ENCODE measurements at places on chromosomes 12 and 14. TPM values are rescaled to one million over a fixed set of nuclear protein-coding genes. Genes with fewer than 3 reads are reported as not detected.

DNA sequence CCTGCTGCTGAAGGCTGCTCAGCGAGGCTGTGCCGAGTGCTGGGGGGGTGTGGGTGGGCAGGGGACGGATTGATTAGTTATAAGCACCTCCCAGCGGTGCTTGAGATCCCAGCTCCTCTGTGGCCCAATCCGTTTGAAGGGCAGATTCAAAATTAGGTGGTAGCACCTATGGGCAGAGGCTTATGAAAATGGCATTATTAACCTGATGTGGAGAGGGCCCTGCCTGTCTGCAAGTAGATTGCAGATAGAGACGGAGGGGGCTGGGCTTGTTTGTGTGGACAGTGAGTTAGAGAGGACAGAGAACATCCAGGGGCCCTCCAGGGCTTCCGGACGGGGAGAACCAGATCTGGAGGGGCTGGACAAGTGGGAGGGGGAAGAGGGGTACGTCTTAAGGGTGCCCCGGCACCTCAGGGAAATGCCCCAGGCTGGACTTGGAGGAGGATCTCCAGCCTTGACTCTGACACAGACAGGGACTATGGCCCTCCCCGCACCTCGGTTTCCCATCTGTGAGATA lies at the start of gene RTL1:
Gene RTL1, minus strand, starts transcription at position 51 of the 514 bp plus-strand sequence. CDS start 18,934 bp downstream, outside the sequence.
- no peak for DNase-seq

TMTC2 gene
- 0.17 TPM for polyA plus RNA-seq

AGAP2 gene
- polyA plus RNA-seq = 2.1 TPM

DNA sequence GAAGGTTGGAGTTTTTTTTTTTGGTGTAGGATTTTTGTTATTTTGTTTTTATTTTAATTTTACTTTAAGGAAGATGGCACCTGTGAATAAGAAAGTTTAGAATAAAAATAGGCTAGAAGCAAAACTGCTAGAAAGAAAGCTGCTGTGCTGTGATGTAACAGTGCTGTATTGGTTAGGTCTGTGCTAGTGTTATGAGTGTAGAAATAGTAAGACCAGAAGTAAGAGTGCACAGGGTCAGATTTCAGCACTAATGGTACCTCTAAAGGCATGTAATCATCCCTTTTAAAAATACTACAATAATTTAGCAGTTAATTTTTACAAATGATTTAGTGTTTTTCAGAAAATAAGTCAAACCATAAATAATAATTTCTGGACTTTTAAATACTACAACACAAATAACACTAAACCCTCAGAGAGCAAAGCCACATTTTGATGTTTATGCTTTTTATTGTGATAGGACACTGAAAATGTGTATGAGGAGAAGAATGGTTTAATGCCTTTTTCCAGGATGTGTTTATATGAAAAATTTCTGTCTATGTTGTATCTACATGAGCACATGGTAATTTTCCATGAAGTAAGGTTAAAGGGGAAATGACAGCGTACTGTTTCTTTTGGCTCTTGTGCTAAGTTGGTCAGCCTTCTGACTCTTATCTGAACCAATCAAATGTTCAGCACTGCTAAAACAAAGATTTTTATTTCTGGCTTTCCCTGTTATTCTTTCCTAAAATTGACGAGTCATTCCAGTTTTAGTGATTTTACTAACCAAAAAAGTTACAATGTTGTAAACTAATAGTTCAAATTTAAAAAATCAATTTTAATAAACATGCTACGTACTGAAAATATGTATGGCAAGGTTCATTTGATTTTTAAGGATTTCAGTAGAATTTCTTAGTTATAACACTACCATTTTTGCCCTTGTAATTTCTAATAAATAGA lies 96.1 kb downstream of the PPHLN1 start:
- DNase-seq = no peak

DNA sequence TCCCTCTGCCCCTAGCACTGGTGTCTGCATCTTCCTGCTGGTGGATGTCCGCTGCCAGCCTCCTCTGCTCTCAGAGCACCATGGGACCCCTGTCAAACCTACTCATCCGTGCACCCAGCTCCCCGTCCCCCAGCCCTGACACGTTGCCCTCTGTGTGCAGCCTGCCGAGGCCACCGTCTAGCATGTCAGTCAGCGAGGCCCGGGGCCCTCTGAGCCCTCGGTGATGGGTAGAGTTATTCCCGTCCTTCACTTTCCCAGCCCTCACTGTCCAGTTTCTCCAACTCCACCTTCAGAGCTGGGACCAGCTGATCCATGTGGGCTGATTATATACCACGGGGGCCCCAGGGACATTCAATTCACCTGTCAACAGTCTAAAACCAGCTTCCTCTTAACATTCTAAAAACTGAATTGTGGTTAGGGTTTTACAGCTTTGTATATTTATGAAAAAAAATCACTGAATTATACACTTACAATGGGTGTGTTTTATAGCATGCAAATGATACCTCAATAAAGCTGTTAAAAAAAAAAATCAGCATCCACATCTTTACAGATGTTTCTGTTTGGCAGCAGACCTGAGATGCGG lies 61.3 kb downstream of the CCDC88C start:
- peak; percentile 53 for DNase-seq

SLC7A7 gene
- polyA plus RNA-seq = 35.5 TPM

GRCh38 chr12:32947206-32948067 lies 50.9 kb upstream of the PKP2 start:
- DNase-seq = no peak

DNA sequence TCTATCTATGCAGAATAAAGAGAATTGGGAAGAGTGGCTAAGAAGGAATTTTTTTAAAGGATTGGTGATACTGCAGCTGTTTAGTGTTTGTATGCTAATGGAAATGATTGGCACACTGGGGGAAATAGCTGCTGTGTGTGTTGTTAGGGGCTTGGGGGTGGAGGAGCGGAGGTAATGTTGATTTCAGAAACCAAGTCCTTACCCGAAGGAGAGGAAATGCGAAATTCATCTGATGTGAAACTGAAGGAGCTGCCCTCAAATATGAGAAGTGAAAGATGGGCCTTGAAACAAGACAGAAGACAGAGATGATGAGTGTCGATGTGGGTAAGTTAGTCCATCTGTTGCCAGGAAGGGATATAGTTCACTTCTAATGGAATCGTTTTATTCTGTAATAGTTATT lies 21.2 kb upstream of the RNASE12 start:
- DNase-seq = peak; percentile 82

DNA sequence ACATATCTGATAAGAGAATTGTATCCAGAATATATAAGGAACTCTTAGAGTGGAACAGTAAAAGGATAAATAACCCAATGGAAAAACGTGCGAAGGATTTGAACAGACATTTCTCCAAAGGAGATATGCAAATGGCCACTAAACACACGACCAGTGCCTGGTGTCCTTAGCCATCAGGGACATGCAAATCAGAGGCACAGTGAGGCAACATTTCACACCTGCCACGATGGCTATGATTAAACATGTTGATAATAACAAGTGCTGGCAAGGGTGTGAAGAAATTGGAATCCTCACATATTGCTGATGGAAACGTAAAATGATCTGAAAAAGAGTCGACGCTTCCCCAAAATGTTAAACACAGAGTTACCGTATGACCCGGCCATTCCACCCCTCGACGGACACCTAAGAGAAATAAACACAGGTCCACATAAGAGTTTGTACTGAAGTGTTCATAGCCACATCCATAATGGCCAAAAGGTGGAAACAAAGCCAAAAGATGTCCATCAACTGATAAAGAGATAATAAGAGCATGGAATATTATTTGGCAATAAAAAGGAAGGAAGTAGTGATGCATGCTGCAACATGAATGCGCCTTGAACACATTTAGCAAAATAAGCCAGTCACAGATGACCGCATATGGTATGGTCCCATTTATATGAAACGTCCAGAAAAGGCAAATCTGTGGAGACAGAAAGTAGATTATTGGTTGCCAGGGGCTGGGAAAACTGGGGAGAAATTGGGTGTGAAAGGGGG lies 6.3 kb upstream of the TMEM121 start:
- DNase-seq = no peak

PGAM5 gene
- 13.0 TPM for polyA plus RNA-seq

DNA sequence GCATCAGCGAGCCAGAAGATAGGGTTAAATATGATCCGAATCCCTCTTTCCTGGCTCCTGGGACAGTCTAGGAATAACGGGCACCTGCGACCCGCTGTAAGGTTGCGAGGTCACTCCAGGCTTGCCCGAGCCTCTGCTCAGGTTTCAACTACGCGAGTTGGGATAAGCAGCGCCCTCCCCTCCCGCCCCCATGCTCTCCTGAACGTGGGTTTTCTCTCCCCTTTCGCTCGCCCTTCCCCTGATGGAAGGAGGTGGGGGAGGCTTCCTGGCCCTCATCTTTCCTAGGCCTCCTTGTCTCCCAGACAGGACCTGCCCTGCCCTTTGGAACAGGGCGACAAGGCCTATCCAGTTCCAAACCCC lies 753 bp upstream of the ATP5MC2 start:
- DNase-seq = no peak

- DNase-seq = no peak
Observed at GRCh38 chr14:78917462-78917861, 747.3 kb downstream of the NRXN3 start.

NRXN3 gene
- not detected for polyA plus RNA-seq

INSM2 gene
- polyA plus RNA-seq = not detected

- DNase-seq = no peak
Observed at GRCh38 chr12:12404297-12404696, 47.4 kb downstream of the BORCS5 start.

TMEM179 gene
- not detected for polyA plus RNA-seq

AKAP3 gene
- polyA plus RNA-seq = 4.1 TPM

DNA sequence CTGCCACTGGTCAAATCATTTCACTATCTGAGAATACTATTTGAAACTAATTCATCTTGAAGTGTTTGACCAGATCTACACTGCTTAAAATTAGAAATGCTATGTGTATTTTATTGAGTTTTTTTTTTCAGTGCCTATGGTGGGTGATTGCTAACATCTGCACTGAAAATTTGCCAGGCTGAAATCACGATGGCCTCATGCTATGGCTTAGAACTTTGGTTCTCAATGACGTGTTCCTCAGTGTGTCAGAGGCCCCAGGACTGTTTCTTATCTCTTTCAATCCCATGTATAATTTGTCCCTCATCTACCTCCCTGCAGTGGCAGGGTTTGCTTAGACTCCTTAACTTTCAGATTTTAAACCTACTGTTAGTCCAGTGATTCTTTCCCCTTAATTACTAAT lies 36.2 kb upstream of the NKX2-8 start:
- no peak for DNase-seq

DNA sequence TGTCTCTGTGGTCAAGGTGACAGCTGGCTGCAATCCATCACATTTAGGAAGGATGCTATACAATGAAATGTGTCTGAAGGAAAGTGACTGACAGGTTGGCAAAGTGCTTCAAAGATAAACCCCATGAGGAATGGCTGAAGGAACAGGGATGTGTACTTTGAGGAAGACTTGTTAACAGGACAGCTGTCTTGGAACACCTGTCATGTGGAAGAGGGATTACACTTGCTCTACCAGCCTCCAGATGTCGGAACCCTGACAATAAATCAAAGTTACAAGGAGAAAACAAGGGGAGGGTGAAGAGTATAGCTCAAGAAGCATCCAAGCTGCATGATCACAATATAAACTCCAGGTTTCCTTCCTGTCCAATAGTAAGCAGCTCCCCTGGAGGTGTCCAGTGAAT lies 147.8 kb upstream of the TMCC3 start:
- no peak for DNase-seq

- DNase-seq = no peak
Observed at GRCh38 chr12:8156845-8157244, at the start of gene ZNF705A. TSS of gene ZNF705A (plus strand) at chr12:8157015. CDS start at chr12:8172626, 15,611 bp downstream.

Data from naive B cell (primary cell).